ENCODE measurements at places on chromosomes 4 and X.

GRCh38 chr4:123876671-123877101 lies 480.1 kb downstream of the SPRY1 start:
- DNase-seq = peak; percentile 21

DNA sequence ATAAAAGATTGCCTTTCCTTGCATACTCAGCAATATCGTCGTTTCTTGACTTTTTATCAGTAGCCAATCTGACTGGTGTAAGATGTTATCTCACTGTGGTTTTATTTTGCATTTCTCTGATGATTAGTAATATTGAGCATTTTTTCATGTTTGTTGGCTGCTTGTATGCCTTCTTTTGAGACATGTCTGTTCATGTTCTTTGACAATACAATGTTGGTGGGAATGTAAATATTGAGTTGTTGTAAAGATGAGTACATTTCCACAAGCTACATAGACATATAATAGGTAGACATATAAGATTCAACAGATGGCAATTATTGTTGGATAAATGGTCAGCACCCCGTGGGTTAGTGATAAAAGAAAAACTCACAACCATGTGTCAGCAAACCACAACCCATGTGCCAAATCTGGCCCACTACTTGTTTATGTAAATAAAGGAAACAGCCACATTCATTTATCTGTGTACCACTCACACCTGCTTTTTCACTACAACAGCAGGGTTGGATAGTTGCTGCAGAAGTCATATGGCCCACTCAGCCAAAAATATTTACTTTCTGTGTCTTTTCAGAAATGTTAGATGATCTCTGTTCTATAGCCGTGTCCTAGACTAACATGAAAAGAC lies 153.1 kb upstream of the VCX start:
- DNase-seq = no peak

DNA sequence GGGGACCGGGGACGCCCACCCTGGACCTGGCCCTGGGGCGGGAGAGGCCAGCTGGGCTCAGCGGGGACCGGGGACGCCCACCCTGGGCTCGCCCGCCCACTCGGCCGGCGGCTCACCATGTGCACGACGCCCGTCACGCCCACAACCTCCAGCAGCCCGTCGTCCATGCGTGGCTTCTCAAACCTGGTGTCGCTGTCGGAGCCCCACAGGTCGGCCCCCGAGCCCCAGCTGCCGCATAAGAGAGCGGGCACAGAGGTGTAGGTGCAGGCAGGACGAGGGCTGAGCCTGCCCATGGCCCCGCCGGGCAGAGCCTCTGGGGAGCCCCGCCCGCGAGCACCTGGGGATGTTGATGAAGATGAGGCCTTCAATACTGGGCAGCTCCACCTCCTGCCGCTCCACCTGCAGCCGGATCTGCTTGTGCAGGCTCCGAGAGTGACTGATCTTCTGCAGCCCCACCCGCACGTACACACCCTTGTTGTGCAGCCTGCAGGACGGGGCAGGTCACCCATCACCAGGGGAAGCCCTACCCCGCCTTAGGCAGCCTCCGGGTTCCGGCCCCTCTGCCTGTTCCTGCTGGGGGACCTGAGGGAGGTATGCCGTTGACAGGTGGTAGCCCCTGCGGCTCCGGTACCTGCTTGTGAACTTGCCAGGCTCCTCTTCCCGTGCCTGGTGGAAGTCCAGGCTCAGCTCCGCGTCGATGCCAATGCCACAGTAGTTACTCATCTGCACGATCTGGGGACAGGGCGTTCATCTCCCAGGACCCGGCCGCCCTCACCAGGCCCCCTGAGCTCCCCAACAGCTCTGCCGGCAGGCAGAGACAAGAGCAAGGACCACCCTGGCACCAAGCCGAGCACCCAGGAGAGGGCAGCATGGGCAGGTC lies 11.8 kb downstream of the DGKQ start:
- peak; percentile 4 for DNase-seq

DNA sequence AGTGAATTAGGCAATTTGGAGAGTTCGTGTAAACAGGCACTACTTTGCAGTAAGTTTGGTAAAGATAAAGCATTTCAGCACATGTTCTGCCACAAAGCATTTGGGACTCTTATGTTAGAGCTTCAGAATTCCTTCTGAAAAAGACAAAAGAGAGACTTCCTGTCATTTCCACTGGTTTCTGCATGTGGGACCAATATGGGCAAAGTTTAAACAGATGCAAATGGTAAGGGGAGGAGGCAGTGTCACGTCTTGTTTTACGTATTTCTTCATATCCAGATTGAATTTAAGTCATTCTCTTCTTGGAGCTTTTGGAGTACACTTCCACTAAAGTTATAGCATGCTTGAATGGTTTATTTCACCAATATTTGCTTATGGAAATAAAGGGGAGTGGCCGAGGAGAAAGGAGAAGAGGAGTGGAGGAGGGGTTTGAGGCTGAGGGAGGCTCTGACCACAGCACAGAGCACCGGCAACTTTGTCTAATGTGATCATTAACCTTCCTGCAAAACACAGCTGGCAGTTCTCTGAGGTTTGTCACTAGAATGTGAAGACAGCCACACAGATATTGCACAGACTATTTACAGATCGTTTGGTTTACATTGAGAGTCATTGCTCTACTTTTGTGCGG lies at the start of gene APELA:
Gene APELA, plus strand, starts transcription at position 479 of the 625 bp plus-strand sequence. CDS start 154 bp downstream, outside the sequence.
- peak; percentile 4 for DNase-seq

- peak; percentile 52 for DNase-seq
Observed at GRCh38 chrX:56793521-56794320, 64.7 kb downstream of the NBDY start.

- DNase-seq = no peak
Observed at GRCh38 chr4:37948542-37948941, 11.7 kb upstream of the PTTG2 start.

DNA sequence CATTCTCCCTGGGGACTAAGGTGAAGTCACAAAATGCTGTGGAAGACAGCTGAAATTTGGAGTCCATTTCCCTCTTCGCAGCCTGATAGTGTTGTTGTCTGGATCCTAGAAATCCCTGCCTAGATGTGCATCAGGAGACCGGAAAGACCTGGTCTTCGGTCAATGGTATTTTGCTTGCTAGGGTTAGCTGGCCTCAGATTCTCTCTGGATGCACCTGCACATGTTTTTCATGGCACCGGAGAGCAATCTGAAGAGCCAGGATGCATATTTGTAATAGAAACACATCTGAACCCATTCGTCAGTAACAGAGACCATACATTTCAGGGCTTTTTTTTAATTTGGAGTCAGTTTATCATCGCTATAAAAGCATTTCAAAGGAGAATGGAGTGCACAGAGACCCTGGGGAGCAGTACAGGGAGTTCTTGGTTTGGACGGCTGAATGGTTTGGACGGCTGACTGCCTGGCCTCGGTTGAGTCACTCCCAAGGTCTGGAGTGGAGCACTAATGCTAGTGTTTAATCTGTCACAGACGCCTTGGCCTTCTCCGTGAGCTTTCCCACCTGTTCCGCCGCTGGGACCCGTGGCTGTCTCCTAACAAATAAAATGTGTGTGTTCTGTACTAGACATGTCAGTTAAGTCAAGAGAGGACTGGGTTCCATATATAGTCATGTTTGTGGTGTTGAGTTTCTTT lies 7.5 kb upstream of the PDLIM3 start:
- no peak for DNase-seq

DNA sequence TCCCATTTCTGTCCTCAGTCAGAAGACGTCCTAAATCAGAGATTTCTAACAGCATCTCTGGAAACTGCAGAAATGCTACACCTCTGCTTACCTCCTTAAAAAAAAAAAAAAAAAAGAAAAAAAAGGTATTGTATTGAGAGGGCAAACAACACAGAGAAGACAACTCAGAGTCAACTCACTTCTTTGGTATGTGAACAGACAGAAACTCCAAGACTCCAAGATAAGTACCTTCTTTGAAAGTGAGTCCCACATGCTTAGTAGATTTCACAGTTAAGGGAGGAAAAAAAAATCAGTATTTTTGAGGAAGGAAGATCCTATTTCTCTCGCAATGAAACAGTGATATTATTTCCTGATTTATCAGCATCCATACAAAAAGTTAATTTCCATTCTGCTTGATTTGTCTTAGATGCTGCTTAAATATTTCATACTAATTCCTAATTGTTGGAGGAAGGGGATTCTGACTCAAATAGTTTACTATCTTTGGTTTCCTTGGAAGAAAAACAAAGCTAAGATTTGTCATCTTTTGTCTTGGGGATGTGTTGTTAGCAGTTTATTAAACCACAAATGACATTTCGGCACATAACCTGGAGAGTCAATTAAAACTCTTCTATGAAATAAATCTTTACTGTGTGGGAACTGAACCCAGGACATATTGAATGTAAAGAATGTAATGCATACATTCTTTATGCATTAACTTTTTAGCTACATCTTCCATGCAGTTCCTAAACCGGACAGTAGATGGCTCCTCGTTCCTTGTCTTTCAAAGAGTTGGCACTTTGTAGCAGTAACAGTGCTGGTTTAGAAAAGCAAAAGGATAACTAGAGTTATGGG lies 4.7 kb downstream of the RASGEF1B start:
- DNase-seq = peak; percentile 49

DNA sequence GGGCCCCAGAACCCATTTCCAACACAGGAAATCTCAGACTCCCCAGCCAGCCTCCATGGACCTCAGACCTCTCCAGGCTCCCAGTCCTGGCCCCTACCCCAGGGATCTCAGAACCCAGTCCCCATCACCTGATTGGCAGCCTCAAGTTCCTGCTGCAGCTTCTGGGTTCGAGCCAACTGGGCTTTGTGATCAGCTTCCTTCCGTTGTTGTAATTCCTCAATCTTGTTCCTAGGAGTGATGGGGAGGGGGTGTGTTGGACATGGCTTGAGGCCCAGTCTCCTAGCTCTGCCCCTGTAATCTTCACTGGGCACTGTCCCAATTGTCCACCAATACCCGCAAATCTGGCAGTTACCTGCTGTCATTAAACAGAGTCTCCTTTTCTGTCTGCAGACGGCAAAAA lies 12.6 kb downstream of the GRIPAP1 start:
- no peak for DNase-seq

DNA sequence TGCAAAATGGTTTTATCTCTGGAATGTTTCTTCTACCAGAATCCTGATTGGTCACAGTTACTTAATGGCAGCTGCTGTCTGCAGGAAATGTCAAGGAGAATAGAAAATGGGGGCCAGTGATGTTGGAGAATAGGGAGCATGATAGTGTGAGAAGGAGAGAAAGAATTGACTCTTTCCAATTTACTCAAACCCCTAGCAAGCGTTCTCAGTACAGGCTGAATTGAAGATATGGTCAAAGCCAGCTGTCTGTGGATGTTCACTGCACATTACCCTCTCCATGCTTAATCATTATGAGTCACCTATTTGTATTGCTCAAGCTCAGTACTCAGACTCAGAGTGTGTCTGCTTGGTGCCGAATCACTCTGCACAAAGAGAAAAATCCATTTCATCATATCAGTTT lies 57.8 kb upstream of the FAM47B start:
- no peak for DNase-seq

DNA sequence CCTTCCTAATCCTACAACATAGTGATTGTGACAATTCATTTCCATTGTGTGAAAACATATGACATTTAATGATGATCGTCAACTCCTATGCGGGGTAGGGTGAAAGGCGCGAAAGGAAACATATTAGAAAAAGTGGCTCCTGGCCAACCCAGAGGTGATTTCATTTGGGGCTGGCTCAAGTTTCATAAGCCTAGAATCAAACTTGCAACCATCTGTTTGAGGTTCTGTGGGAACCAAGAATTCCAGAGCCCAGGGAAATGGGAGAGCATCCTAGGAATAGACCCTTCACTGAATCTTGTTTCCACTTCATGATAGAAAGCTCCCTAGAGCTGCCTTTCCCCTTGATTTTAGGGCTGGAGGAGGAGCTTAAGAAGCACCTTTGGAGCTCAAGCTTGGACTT lies 101.3 kb upstream of the EGFL6 start:
- no peak for DNase-seq

DNA sequence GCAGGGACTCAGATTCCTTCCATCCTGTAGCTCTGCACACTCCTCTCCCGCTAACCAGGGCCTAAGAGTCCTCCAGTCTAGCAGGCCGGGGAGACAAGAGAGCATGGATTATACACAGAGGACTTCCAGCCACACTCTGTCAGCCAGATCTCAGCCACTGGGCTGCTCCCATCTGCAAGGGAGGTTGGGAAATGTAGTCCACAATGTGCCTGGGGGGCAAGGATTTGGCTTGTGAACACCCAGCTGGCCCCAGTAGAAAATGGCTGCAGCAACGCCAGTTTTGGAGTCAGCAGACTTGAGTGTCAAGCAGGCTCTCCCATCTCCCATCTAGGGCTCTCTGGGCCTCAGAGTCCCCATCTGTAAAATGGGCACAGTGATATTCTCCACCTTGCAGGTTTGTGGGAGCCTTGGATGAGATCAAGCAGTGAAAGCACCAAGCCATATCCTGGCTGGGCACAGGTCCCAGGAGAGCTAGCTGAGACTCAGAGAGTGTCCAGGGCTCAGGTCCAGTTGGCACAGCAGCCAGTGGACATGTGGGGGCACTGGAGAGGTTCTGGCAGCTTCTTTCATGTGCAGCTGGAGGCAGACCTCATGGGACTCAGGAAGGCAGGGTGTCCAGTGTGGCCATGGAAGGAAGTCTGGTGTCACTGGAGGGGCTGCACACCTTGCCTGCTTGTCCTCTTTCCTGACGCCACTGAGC lies 14.6 kb downstream of the PSAPL1 start:
- DNase-seq = peak; percentile 4

- DNase-seq = no peak
Observed at GRCh38 chrX:136204571-136204970, 46.6 kb downstream of the MAP7D3 start.

GRCh38 chr4:122041312-122041711 lies 89.5 kb upstream of the TRPC3 start:
- DNase-seq = no peak

- no peak for DNase-seq
Observed at GRCh38 chr4:141543176-141543575, 93.2 kb upstream of the IL15 start.

- peak; percentile 65 for DNase-seq
Observed at GRCh38 chr4:184807797-184808712, 17.7 kb downstream of the ACSL1 start.

- no peak for DNase-seq
Observed at GRCh38 chr4:181254771-181255170, 988.4 kb upstream of the TENM3 start.

- DNase-seq = no peak
Observed at GRCh38 chrX:23136816-23137215, 137.1 kb downstream of the DDX53 start.

GRCh38 chr4:813900-814299 lies 12.0 kb downstream of the CPLX1 start:
- DNase-seq = no peak

GRCh38 chr4:19402581-19403065 lies 849.1 kb upstream of the SLIT2 start:
- no peak for DNase-seq

GRCh38 chr4:89897867-89898266 lies 3.2 kb downstream of the MMRN1 start:
- no peak for DNase-seq

- DNase-seq = peak; percentile 27
Observed at GRCh38 chr4:185656467-185656931, 121.2 kb upstream of the PDLIM3 start.

GRCh38 chrX:135328421-135329005 lies 19.2 kb downstream of the ETDC start:
- no peak for DNase-seq

- DNase-seq = no peak
Observed at GRCh38 chr4:85725721-85726170, 250.8 kb downstream of the ARHGAP24 start.

All from retina (tissue), 1 donor.